ENCODE measurements at places on chromosomes 7 and 10.

GRCh38 chr10:30647089-30647488, 17.5 kb upstream of the LYZL2 start:
- ATAC-seq = no peak

DNA sequence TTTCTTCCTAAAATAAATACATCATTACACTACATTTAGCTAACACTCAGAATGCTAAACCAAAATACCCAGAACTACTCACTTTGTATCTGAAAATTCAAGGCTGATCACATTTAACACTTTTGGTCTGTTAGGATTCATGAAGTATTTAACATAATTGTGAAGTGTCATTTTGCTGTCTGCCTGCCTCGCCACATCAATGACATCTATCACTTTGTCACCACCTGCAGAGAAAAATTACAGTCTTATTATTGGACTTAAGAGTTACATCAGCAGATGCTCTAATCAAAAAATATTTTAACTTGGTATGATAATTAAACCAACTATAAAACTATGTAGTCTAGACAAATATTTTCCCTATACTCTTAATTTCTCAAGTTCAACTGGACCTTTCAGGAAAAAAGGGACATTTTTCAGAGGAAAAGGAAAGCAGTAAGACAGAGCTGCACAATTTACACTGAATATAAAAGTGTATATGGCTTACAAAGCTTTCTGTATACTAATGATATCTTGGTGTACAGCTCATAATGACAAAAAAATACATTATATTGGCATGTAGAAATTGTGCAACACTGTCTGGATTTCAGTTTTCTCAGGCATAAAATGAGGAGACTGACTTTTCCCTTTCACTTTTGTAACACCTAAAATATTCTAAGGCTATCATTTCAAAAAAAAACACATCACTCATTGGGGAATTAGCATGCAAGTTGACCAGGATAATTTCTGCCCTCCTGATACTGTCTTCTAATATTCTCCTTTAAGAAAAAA, 49.2 kb downstream of the KDM7A start:
- ATAC-seq = no peak

DNA sequence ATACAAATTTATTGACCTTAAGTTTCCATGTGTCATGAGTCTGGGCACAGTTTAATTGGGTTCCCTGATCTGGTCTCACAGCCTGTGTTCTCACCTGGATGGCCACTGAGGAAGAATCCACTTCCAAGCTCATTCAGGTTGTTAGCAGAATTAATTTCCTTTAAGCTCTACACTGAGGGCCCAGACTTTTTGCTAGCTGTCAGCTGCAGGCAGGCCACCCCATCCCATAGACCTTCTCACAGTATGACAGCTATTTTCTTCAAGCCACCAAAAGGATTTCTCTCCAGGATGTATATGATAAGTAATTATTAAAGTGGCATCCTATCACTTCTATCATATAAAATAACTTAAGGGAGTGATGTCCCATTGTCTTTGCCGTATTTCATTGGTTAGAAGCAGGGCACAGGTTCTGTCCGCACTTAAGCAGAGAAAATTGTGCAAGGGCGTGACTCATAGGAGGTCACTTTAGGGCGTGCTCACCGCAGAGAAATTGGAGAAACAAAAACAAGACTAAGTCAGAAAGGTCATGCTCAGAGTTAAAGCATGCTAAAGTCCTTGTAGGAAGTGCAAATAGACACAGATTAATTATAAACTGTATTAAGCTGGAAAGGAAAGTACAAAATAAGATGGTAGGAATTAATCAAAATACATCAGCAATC, 109.9 kb downstream of the AHR start:
- no peak for ATAC-seq

- no peak for ATAC-seq
Measured at GRCh38 chr7:75054744-75055143, 18.9 kb downstream of the RCC1L start.

GRCh38 chr7:22394739-22395138, 37.8 kb upstream of the RAPGEF5 start:
- no peak for ATAC-seq
